ENCODE measurements at places on chromosomes 13 and 19.

GRCh38 chr13:99347911-99348451 lies 40.8 kb upstream of the GPR183 start:
- ATAC-seq, result no peak

GRCh38 chr13:97028441-97029299 lies 34.4 kb upstream of the OXGR1 start:
- peak; percentile 74 for ATAC-seq

DNA sequence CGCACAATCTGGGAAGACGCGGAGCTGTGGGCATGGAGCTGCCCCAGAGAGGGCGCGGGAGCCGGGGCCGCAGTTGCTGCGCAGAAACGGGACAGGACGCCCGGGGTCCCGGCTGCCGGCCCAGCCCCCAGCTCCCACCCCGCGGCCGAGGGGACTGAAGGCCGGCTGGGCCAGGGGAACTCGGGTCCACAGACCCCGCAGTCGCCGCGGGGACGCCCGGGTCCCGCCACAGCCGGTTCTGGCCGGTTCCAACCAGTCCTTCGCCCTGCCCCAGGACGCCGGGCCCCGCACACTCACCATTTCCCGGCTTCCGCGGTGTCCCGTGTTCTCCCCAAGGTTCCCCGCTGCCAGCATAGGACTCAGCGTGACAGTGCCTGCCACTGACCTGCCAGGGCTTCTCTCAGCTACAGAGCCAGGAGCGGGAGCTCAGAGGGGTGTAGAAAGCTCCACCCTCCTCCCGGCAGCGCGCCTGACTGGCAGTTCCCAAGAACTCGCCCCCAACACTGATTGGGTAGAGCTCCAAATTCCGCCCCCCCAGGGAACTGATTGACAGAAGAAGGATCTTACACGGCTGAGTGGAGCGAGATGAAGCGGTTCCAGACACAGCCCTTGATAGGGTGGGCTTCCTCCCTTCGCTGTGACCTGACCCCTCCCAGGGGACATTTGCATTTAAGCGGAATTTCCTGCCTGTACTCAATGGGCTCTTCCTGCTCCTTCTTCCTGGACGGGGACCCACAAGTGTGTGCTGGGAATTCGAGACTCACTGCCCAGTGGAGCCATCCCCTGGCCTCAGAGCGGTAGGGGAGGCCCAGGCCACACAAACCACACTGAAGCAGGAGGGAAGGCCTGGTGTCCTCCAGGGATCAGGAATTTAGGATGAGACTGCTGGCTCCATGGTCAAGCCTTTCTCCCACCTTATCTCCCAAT lies at the start of gene ZNF442:
TSS of gene ZNF442 (minus strand) at position 448 of the 927 bp plus-strand sequence. CDS start 2,052 bp downstream, outside the sequence.
- peak; percentile 98 for ATAC-seq

GRCh38 chr13:37385956-37386670 lies 212.5 kb downstream of the POSTN start:
- peak; percentile 40 for ATAC-seq

- no peak for ATAC-seq
Observed at GRCh38 chr19:55400281-55401087, 7.1 kb downstream of the UBE2S start.

DNA sequence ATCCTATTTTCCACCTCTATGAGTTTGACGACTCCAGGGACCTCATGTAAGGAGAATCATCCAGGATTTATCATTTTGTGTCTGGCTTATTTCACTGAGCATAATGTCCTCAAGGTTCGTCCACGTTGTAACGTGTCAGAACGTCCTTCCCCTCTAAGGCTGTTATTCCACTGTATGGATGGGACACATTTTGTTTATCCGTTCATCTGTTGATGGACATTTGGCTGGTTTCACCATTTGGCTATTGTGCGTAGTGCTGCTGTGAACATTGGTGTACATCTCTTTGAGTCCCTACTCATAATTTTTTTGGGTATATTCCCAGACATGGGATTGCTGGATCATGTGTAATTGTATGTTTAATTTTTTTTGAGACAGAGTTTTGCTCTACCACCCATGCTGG lies 21.5 kb downstream of the CRTC1 start:
- ATAC-seq, result no peak

GRCh38 chr13:32530841-32531253 lies 7.7 kb downstream of the N4BP2L2 start:
- peak; percentile 65 for ATAC-seq

DNA sequence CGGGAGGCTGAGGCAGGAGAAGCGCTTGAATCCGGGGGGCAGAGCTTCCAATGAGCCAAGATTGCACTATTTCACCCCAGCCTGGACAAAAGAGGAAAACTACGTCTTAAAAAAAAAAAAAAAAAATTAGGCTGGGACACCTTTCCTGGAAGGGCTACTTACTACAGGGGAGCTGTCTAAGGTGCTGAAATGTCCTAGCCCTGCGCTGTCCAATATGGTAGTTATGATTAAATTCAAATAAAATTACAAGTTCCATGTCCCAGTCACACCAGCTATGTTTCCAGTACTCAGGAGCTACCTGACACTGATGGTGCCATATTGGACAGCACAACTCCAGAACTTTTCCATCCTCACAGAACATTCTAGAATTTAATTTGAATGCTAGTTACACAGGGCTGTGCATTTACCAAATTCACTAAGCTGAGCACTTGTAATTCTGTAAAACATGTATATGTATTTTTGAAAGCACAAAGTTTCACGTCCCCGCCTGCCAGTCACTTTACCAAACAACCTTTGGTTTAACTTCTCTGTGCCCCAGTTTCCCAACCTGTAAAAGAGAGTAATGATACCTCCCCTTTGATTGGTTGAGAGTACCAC lies 9.2 kb upstream of the ZSCAN22 start:
- ATAC-seq, result peak; percentile 66

GRCh38 chr19:17385878-17386611 lies 8.0 kb downstream of the CCDC194 start:
- peak; percentile 68 for ATAC-seq
